COLO829 (cell line): ENCODE measurements at places on chromosomes 12 and 14.

DNA sequence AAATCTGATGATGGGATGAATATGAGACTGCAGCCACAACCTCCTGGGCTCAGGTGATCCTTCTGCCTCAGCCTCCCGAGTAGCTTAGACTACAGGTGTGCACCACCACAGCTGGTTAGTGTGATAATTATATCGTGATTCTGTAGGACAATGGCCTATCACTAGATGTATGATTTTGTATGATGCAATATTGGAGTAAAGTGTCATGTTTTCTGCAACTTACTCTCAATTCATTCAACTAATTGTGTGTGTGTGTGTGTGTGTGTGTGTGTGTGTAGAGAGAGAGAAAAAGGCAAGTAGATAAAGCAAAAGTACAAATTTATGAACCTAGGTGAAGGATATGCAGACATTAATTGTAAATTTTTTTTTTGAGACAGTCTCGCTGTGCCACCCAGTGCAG, 10.7 kb downstream of the RAD52 start:
- no peak for DNase-seq

GRCh38 chr12:96994900-96995299, 87.8 kb downstream of the NEDD1 start:
- no peak for DNase-seq

GRCh38 chr12:108690542-108691174, 40.7 kb downstream of the CORO1C start:
- DNase-seq, result no peak

DNA sequence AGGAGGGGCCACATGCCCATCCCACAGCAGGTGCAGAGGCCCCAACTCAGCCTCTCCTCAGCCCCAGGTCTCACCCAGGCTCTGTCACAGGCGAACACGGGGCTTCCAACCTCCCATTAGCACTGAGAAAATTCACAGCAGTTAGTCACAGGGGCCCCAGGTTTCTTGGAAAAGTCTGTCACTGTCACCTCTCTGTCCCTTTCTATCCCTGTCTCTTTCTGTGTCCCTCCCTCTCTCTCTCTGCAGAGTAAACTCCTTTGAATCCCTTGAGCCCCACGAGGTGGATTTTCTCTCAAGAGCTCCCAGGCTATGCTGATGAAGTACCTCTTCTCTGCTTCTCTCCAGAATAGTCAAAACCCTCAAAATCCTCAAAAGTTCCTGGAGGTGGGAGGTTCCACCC, 14.0 kb upstream of the ENDOU start:
- no peak for DNase-seq

GRCh38 chr12:53970451-53970850, 2.5 kb upstream of the HOXC11 start:
- no peak for DNase-seq
